NCI-H460 (cell line): ENCODE measurements at places on chromosomes 3 and 15. TPM values are rescaled to one million over a fixed set of nuclear protein-coding genes. Genes with fewer than 3 reads are reported as not detected.

- DNase-seq = no peak
Observed at GRCh38 chr3:186940967-186941366, 10.6 kb downstream of the ST6GAL1 start.

GRCh38 chr3:157075693-157076420 is 84.1 kb downstream of the CCNL1 start:
- no peak for DNase-seq

DNA sequence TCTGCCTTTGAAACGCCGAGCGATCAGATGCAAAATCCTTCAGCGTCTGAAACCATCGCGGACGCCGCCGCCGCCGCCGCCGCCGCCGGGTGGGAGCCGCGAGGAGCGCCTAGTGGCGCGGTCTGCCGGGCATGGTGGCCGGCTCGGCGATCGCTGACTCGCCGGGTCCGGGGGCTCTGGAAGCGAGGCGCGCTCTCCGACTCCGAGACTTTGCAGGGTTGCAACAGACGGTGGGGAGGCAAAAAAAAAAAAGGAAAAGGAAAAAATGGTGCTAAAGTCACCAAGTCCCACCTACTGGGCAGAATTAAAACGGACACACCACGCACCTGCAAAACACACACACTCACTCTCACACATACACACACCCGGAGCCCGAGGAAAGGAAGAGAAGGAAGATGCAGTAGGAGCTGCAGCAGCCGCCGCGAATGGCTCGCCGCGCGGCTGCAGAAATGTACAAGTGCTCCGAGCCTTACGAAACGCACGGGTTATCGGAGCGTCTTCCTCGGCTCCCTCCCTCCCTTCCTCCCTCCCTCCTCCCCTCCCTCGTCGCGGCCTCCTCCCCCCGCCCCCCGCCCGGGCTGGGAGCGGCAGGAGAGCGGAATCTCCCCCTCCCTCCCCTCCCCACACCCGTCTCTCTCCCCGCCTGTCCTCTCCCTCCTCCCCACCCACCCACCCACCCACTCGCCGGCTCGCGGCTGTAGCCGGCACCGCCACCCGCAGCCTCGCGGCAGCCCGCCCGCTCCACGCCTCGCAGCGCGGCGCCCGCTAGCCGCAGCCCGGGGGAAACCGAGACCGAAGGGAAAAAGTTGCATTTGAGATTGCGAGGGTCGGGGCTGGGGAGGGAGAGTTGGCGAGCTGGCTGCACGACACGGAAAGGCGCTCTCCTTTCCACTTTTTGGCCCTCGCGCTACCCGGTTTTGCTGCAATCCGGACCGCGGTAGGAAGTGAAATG is at the start of gene NTRK3:
TSS of gene NTRK3 (minus strand) at position 461 of the 952 bp plus-strand sequence. CDS start 586 bp downstream, outside the sequence.
- DNase-seq = no peak

CACNA2D2 gene
- 0.02 and 0.06 TPM in 2 replicates for total RNA-seq

- DNase-seq = no peak
Observed at GRCh38 chr3:164730815-164731360, 347.4 kb downstream of the SI start.

DNA sequence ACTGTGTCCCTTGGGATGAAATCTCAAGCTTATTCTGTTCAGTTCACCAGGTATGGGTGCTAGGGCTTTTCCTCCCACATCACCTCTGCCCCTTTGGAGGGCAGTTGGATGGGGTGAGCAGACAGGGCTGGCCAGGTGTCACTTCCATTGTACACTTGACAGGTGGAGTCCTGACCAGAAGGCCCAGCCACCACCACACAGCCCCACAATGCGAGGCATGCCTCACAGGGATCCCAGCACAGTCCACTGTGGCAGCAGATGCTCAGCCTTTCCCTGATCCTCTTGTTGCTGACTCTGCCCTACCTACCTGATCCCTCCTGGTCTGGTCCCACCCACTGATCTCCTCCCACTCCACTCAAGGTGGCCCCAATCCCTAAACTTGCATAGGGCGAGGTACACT is 88.2 kb downstream of the ANP32A start:
- DNase-seq = no peak

DNA sequence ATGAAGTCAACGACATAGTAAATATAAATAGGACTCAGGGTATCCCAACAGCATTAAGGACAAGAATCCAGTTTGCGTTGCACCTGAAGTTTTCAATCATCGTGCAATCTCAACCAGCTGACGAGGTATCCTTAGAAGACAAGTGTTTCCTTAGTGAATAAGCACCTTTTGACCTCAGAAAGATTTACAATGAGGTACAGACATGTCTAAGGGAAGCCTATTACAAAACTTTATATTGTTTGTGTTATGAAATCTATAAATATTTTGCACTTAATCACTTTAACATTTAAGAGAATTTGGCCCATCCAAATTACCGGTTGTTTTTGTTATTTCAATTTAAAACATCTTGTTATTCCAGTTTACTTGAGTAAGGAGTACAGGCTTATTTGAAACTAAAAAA is 64.9 kb upstream of the PRICKLE2 start:
- no peak for DNase-seq

DNA sequence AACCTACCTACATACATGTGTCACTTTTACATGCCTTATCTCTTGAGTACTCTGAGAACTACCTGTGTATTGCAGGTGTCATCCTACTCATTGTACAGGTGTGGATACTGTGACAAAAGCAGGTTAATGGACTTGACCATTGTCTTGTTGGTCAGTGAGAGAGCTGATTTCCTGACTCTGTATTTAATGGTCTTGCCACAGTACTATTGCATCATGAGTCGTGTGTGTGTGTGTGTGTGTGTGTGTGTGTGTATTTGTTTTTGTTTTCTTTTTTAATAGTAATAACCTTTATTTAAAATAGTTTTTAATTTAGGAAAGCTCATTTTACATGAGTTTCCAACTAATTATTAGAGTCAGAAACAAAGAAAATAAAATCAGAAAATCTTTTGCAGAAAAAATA is 7.7 kb downstream of the SELENOT start:
- no peak for DNase-seq

DNA sequence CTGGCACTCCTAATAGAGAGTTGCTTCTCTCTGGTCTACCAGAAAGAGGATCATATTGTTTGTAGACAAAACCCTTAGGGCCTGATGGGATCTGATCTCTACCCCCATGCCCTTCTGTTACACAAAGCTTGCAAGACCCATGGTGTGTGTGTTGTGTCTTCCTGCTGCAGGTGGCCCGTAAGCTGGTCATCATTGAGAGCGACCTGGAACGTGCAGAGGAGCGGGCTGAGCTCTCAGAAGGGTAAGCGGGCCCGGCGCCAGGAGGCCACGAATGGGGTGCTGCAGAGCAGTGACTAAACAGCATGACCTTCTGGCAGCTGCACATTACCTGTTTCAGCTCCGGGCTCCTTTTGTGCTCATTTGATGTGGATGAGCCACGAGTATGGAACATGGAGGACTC is 18.2 kb downstream of the TPM1 start:
- DNase-seq = no peak

DNA sequence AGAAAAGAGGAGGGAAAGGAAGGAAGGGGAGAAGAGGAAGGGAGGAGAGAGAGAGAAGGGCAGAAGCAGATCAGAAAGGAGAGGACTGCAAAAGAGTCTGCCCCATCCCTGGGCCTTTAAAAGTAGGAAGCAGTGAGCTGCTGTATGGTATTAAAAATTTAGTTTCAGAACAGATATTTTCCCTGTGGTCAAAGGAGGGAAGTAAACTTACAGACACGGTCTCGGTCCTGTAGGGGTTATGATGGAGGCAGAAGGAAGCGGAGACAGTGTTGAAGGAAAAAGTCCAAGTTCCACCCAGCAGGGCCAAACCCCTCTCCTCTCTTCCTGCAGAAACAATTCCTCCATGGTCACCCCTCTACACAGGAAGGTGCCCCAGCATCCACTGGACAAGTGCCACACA is 122.0 kb upstream of the PROK2 start:
- no peak for DNase-seq

- DNase-seq = no peak
Observed at GRCh38 chr3:72244396-72244795, 459.4 kb upstream of the PROK2 start.

GRCh38 chr3:9864200-9864927 is 15.7 kb downstream of the CIDEC start:
- DNase-seq = no peak

SLC7A14 gene
- total RNA-seq = not detected in 2 replicates

DNA sequence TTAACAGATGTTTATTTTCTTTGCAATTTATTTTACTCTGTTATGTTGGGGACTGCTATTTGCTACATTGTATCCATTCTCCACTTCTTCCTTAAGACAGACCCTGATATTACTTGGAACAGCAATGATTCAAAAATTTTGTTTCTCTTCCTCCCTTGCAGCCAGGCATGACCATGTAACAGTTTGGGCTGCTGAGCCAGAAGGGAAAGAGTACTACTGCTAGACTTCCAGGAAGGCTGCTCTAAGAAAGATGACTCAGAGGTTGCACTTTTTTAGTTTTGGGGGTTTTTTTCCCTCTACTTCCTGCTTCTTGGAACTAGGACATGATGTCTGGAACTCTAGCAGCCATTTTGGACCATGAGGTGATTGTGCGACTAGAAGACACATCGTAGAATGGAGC is 10.3 kb downstream of the PRR20G start:
- no peak for DNase-seq

DNA sequence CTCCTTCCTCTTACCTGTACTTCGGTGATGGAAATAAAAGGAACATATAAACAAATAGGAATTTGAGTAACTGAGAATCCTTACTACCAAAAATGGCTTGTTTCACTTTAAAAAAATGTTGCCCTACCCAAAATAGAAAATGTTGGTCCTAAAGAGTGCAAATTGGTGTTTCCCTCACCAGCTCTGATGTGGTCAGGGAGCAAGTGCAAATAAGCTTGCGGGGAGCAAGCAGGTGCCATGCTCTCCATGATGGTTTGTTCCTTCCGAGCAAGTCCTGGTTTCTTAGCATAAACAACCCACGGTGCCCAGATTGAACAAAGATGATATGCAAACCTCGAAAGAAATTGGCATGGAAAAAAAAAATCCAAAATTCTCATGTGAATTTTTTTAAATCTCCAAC is 68.8 kb downstream of the PGPEP1L start:
- DNase-seq = no peak

INSYN1 gene
- 0.02 TPM in 1 of 2 replicates, not detected in the other for total RNA-seq

DNA sequence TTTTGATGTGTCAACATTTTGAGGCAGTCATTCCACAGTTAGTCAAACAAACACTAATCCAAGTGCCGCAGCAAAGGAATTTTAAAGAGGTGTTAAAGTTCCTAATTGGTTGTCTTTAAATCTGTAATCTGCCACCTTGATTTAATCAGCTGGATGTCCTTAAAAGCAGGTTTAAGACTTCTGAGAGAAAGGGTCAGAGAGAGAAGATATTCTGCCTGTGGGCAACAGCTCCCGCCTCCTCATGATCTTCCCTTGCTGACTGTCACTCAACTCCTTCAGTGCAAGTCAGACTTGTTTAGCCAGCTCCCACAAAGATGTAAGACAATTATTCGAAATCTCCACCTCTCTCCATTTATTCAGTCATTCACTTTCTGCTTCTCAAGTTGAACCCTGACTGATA is 92.6 kb upstream of the MYRIP start:
- DNase-seq = no peak

FETUB gene
- not detected in 2 replicates for total RNA-seq

DNA sequence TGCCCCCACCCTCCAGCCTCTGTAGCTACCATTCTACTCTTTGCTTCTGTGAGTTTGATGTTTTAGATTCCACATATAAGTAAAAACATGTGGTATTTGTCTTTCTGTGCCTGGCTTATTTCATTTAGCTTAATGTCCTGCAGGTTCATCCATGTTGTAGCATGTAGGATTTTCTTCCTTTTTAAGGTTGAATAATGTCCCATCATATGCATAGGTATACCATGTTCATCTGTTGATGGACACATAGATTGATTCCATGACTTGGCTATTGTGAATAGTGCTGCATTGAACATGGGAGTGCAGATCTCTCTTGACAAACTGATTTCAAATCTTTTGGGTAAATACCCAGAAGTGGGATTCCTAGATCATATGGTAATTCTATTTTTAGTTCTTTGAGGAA is 11.8 kb downstream of the THSD4 start:
- DNase-seq = no peak

GRCh38 chr3:8077126-8077525 is 424.5 kb upstream of the LMCD1 start:
- DNase-seq = no peak

VWA5B2 gene
- total RNA-seq = 0.35 TPM in 1 of 2 replicates, not detected in the other

DNA sequence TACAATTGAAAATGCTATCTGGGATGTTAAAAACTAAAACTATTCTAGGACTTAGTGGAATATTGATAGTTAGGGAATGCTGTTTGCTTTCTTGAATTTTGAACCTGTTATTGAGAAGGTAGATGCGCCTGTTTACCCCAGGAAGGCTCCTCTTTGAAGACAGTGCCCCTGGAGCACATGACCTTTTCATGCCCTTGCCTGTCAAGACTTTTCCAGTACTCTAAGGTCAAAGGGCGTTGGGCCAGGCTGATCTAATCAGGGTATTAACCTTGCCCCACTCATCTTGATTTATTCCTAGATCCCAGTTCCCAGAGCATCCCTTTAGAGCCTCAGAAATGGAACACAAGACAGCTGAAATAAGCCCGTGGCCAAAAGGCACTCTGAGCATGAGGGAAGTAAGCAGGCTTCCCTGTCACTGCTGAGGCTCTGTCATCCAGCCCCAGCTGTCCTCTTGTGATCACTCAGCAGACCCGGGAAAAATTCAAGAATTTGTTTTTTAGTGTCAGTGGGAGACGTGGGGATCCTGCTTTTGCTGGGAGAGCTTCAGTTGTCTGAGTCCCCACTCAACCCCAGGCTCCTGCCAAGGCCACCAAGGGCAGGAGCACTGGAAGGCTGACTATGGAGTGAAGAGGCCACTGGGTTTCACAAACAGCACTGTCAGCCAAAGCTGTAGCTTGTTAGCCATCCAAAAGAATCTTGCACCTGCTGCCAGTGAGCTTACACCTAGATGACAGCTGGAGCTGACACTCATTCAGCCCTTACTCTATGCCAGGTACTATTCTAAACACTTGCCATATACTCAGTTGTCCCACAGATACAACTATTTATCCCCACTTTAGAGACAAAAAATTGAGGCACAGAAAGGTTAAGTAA is 169.0 kb downstream of the PGPEP1L start:
- no peak for DNase-seq

ZDHHC23 gene
- total RNA-seq = 1.4 TPM in 2 replicates

FGF7 gene
- total RNA-seq = 0.20 and 1.1 TPM in 2 replicates

DNA sequence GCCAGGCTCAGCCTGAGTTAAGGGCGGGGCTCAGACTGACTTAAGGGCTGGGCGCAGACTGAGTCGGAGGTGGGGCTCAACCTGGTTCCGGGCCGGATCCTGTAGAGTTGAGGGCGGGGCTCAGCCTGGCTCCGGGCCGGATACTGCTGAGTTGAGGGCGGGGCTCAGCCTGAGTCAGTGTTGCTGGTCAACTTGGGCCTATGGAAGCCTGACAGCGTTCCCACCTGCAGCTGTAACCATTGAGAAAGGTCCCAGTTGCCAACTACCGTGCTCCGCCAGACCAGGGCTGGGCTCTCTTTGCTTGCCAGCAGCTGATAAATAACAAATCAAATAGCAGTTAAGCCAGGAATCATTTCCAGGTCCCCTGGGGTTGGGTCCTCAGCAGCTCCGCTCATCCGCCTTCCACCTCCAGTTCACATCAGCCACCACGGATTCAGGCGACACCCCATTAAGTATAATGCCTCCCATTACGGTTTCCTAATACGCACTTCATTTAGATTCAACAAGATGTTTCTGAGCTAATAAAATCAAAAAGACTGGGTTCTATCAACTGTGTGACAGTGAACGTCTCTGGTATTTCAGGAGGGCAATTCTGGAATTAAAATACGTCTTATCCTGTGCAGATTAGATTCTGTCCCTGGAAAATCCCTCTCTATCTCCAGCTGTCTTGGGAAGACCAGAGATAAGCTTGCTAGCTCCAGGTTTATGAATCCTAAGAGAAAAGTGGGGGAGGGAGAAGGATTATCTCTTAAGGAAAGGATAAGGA is 7.3 kb downstream of the GRIP2 start:
- peak; percentile 37 for DNase-seq
